ENCODE measurements at places on chromosomes 5 and 9.

DNA sequence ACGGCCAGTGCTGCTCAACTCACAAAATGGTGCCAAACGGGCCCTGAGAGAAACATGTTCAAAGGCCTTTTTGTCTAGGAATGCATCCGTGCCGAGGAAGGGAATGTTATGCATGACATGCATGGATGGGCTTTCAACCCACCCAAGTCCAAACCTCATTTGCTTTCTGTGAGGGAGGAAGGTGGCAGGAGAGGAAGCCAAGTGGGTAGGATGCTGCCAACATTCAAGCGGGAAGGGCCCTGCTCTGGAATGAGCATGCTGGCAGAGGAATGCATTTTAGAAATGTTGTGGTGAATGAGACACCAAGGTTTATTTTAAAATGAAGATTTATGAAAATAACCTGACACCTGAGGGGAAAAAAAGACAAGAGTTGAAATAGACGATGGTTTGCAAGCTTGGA is 479.1 kb downstream of the CCDC171 start:
- DNase-seq = no peak

- DNase-seq = no peak
Measured at GRCh38 chr9:133584167-133584558, 25.0 kb downstream of the FAM163B start.

GRCh38 chr5:106292654-106293053 is 1378.1 kb downstream of the EFNA5 start:
- no peak for DNase-seq

DNA sequence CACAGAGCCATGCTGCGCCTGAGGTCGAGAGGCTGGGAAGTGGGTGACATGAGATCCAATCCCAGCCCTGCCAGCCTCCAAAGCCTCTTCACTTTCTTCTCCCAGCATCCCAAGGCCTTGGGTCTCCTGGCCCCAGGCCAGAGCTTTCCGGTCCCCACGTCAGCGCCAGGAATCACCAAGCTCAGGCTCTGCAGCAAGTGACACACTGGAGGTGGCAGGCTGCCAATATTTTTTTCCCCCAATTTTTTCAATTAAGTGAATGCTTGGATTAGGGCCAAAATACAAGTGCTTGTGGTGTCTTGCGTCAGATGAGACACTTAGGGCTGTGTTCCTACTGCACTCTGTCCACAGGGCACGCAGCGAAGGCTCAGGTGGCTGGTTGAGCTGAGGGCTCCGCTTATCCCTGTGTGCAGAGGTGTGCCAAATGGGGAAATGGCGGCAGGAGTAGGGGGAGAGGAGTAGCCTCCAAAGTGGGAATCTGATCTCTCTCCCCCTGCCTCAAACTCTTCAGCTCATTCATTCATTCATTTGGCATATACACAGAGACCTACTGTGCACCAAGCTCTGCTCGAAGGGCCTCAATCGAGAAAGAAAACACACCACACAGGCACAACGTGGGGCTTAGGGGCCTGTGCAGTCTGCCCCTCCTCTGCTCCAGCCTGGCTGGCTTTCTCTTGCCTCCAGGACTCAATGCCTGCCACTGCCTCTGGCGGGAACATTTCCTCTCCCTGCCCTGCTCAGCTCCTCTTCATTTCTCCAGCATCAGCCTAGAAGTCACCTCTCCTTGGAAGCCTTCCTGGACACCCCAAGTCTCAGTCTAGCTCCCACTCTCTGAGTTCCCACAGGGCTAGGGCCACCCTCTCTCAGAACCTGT is 16.6 kb downstream of the SH3PXD2B start:
- DNase-seq = no peak

GRCh38 chr5:87539839-87540238 is 127.1 kb upstream of the CCNH start:
- no peak for DNase-seq

GRCh38 chr9:79551586-79551985 is 20.2 kb upstream of the TLE4 start:
- no peak for DNase-seq

DNA sequence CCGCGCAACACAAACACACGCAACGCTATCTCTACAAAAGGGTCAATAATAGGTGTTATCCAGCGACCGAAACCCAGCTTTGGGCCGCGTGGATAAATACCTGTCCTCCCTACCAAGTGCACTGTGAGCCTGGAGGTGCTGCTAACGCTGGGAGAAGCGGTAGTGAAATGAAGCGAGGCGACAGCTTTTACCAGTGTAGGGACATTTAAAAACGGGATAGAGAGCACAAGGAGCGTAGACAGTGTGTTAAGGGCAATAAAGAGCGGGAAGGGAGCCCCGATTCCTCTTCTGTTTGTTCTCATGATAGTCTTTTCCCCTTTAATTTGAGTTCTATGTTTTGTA is 421 bp upstream of the DEPDC1B start:
- DNase-seq = no peak

DNA sequence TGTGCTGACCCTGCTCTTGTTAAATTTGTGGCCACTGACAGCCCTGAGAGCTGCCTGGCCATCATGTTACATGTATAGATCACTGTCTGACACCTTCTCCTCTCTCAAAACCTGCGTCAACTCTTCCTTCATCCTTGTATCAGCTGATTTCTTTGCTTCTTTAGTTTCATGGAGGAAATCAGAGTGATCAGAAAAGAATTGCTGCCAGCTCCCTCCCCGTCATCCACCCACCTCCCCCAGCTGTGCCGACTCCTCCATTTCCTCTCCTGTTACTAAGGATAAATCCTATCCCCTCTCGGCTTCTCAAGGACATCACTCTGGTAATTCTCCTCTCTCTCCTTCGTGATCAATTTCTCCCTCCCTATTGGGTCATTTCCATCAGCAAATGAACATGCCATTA is 108.9 kb downstream of the ICE1 start:
- DNase-seq = no peak

DNA sequence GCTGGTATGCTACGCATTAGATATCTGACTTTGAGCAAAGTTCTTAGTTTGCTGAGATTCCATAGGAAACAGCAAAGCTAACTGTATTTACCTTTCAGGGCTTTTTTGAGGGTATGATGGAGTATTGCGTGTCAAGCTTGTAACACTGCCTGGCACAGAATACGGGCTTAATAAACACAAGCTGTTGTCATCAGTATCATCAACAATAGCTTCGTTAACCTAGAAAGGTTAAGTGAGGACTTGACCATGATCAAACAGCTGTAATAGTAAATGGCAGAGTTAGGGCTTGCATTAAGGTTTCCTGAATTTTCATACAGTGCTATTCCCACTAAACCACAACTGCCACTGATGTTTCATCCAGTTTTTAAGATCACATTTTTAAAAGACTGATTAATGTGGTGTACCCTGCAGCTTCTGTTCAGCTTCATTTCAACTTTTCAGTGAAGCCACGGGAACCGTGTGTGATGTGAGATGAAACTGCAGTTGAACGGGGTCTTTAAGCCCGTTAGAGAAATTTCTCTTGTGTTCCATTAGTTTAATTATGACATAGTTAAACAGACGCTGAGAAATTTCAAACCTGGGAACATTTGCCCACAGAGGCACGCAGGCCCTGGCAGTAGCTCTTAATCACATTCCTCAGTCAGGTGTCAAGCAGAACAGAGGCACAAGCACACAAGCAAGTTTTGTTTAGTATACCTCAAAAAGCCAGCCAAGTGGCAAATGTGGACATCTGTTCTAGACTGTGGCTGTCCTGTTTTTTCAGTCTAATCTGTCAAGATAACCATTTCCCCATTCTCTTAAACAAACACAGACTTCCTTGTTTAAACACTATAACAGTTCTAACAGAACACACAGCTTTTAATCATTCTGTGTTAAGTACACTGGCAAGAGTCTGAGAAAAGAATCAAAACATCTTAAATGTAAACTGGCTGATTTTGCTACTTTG is 147.1 kb downstream of the ZNF608 start:
- no peak for DNase-seq

DNA sequence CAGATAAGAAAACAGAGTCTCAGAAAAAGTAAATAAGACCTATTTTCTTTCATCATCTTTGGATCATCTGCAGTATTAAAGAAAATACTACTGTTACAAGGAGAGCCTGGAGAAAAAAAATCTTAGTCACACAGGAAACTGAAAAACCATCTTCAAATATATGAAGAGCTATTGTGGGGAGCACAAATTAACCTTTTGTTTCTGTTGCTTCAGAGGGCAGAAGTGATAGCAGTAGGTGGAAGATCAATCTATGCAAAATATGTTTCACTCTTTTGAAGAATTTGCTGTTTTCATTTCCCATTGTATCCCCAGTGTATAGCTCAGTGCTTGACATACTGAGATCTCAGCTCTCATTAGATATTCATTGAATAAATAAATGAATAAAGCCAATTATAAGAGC is 13.1 kb upstream of the CEMIP2 start:
- DNase-seq = no peak

DNA sequence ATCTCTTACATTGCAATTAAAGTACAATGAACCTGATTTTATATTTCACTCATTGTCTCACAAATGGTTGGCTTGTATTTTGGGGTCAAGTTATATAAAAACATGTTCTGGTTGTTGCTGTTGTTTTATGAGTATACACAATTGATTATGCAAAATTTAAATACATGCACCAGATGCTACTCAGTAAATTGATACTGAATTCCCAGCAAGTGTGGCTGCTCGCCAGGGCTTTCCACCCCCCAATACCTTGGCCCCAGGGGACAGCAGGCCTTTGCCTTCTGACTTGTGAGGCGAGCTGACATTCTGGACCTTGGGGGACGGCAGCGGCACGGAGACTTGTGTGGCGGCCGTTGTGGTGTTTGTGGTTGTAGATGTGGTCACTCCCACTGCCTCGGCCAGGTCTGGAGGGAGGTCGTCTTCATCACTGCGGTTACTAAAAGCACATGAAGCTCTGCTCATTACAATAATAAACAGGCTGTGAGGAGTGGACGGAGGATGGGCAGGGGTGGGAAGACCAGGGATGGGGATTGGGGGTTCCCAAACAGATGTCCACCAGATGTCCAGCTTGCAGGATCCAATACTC is 27.0 kb upstream of the FRRS1L start:
- no peak for DNase-seq

- no peak for DNase-seq
Measured at GRCh38 chr5:37871023-37871815, 31.4 kb upstream of the GDNF start.

DNA sequence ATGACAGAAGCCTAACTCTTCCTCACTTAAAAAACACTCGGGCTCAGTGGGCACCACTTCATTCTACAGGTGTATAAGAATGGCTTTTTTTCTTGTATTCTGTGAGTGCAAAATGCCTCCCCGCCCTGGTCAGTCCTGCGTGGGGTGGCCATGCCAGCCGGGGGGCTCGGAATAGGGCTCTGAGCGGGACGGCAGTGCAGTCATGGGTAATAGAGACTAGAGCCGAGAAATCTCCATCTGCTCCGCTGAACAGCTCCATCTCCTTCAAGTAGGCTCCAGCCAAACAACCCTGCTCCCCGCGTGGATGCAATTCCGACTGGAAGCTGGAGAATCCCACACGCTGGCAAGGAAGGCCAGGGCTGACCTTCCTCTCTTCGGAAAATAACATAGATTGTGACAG is 317.0 kb upstream of the IRX4 start:
- no peak for DNase-seq

DNA sequence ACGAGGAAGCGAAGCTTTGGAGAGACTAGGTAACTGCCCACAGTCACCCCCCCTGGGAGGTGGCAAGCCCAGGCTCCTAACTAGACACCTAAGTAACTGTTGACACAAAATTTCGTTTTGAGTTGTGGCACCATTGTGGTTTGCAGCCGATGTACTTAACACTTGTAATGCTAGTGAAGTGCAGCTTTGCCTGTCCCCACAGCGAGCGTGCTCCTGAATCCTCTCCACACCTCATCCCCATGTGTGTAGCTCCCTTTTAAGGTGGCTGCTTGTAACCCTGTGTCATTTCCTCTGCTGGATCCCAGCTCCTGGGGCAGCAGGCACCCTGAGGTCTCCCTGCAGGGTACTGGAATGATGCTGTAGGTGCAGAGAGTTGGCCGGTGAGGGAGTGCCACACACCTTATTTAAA is 114.9 kb downstream of the TRIO start:
- DNase-seq = no peak

DNA sequence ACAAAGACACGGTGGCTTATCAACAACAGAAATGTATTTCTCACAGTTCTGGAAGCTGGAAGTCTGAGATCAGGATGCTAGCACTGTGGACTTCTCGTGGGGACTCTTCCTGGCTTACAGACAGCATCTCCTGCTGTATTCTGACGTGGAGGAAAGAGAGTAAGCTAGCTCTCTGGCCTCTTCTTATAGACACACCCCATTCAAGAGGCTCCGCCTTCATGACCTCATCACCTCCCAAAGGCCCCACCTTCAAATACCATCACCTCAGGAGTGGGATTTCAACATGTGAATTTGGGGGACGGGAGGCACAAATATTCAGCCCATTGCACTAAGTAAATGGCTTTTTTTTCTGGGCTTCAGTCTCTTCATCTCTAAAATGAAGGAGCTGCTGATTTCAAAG is 27.6 kb downstream of the KCNMB1 start:
- no peak for DNase-seq

DNA sequence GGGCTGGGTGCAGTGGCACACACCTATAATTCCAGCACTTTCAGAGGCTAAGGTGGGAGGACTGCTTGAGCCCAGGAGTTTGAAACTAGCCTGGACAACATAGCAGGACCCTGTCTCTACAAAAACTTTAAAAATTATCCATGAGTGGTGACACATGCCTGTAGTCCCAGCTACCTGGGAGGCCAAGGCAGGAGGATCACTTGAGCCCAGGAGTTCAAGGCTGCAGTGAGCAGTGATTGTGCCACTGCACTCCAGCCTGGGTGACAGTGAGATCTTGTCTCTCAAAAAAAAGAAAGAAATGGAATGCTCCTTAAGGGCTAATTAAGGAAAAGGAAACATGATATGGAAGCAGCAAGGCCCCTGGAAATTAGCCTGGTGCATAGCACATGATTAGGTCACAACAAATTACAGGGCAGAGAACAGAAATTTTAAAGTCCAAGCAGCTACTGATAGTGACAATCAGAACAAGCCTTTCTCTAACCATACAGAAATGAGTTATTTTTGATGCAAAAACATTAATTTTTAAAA is 19.5 kb downstream of the ANKH start:
- DNase-seq = no peak

GRCh38 chr5:17379100-17379951 is 118.7 kb upstream of the TAF11L2 start:
- DNase-seq = no peak

DNA sequence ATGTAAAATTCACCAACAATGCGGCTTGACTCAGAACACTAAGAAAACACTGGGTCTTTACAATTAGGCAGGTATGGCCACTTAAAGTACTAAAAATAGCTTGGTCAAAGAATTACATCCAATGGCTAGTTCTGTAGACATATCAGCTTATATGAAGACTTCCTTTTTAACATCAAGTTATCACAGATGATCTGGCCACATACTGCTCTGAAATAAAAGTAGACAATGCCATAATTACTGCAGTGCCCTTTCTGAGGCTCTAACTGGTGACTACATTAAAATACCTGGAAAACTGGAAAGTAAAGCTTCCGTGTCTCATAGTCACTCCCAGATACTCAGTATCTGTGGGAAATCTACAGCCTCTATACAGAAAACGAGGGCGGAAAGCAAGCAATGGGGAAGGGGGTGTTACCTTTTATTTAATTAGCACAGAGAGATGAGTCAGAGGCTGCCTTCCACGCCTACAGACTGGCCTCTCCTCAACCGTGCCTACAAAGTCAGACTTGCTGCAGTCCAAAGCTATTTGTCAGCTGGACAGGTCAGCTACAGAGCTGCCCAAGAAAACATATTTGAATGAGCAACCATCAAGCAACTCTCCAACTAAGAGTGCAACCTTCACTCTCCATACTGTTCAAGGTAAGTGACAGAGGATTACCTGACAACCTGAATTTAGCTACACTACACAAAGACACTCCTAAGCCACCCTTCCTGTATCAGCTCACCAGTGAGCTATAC is 8.7 kb downstream of the SERINC5 start:
- peak; percentile 82 for DNase-seq

GRCh38 chr9:91285729-91286353 is 75.9 kb downstream of the AUH start:
- DNase-seq = no peak
